Stimulated activated CD4-positive, alpha-beta T cell treated with anti-CD3 and anti-CD28 coated beads, TNF-alpha, amount 100 ng/mL, for 24 hours (primary cell): ENCODE measurements at places on chromosomes 7 and 10.

GRCh38 chr10:17781856-17782255 lies 27.3 kb upstream of the MRC1 start:
- no peak for DNase-seq

DNA sequence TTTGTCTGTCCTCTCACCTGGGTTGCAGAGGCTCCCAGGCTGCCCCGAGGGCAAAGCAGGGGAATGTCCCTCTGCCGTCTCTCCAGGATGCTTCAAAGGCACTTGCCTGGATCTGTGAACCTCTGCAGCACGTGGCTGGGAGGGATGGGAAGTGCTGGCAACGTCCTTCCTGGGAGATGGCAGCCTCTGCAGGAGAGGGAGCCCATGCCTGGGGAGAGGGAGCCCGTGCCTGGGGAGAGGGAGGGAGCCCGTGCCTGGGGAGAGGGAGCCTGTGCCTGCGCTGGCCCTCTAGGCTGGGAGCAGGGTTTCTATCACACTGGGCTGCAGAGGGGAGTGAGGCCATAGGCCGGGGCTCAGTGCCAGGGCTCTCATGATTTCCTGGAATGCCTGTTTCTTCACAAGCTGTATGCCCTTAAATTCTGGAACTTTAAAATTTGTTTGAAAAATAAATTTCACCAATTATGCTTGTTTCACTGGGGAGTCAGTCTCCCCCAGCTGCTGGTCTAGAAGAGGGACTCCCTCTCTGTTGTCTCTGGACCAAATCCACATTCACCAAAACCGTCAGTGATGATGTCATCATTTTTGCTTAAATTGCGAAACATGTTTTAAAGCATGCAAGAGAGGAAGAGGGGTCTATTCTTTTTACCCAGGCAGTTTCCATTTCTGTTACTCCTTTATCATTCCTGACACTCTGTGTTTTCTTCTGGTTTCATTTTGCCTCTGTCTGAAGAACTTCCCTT lies 135.7 kb downstream of the DNAJB6 start:
- no peak for DNase-seq

GRCh38 chr10:68153473-68154210 lies 44.4 kb downstream of the MYPN start:
- no peak for DNase-seq

GRCh38 chr7:1369916-1370657 lies 89.2 kb downstream of the MICALL2 start:
- no peak for DNase-seq

DNA sequence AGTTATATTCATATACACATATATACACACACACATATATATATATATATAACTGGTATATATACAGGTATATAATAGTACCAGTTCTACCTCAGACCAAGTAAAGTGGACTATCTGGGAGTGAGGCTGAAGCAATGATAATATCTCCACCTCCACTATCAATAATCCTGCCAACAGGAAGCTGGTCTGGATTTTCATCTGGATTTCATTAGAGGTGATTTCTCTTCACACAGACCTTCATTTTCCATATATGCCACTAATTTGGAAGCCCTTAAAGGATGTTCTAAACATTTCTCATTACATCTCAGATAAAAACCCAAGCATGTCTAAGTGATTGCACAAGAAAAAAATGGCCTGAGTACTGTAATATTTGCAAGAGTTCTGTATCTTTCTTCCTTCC lies 1.7 kb upstream of the SLC35B4 start:
- no peak for DNase-seq

GRCh38 chr7:26420422-26421019 lies 128.9 kb downstream of the SNX10 start:
- no peak for DNase-seq

GRCh38 chr7:18770154-18770811 lies 274.7 kb downstream of the HDAC9 start:
- no peak for DNase-seq

DNA sequence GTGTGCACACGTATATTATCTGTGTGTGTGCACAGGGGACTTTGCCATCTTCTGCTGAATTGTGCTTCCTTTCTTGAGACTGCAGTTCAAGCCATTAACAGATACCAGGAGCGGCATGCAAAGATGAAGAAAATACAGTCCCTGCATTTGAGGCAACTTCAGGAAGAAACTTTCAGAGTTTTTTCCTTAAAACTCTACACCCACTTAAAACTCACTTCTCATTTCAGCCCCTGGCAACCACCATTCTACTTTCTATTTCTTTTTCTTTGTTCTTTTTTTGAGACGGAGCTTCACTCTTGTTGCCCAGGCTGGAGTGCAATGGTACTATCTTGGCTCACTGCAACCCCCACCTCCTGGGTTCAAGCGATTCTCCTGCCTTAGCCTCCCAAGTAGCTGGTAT lies 448.9 kb upstream of the ZMIZ1 start:
- no peak for DNase-seq

DNA sequence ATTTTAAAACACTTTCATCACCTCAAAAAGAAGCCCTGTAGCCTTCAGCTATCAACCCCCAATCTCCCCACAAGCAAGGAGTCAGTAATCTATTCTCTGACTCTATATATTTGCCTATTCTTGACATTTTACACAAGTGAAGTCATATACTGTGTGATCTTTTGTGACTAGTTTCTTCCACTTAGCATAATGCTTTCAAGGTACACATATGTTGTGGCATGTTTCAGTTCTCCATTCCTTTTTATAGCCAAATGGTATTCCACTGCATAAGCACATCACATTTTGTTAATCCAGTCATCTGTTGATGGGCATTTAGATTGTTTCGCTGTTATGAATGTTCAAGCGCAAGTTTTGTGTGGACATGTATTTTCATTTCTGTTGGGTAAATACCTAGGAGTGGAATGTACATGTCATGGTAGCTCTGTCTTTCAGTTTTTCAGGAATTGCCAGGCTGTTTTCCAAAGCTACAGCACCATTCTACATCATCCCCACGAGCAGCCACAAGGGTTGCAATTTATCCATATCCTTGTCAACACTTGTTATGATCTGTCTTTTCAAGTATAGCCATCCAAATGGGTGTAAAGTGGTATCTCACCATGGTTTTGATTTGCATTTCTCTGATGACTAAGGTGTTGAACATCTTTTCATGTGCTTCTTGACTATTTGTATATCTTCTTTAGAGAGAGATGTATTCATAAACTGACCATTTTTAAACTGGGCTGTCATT lies 405.6 kb downstream of the KCNMA1 start:
- no peak for DNase-seq

DNA sequence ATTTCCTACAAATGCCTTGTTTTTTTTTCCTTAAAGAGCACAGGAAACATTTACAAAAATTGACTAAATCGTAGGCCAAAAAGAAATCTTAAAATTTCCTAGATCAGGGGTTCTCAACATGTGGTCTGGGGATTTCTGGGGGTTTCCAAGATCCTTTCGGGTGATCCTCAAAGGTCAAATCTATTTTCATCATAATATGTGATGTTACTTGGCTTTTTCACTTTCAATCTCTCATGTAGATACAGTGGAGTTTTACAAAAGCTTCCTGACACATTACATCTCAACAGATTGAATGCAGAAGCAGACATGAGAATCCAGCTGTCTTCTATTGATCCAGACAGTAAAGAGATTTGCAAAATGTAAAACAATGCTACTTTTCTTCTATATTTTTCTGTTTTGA lies 497.3 kb downstream of the INHBA start:
- DNase-seq, result no peak

DNA sequence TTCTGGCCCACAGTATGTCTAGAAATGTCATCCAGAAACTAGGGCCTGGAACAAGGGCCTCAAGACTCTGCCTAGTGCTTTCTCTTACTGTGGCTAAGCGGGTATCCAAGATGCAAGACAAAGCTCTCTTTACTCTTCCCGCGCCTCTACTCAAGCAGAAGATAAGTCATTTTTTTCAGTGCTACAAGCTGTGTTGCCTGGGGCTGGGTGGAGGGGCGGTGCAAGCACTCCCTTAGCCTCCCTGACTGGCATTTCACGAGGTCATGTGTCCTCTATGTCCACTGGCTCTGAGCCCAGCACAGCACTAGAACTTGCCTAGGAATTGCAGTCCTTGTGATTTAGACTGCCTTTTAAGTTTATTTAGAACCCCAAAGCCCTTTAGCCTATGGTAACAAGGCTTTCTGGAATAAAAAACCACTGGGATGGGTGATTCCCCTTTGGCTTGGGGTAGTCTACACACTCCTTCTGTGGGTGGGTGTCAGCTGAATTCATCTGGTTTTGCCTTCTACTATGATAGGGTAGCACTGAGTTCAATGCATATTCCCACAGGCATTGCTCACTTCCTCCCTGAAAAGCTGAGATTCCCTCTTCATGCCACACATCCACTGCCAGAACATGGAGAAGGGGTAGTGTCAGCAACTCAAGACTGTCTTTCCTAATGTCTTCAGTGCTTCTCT lies 371.8 kb upstream of the KCND2 start:
- DNase-seq, result no peak

DNA sequence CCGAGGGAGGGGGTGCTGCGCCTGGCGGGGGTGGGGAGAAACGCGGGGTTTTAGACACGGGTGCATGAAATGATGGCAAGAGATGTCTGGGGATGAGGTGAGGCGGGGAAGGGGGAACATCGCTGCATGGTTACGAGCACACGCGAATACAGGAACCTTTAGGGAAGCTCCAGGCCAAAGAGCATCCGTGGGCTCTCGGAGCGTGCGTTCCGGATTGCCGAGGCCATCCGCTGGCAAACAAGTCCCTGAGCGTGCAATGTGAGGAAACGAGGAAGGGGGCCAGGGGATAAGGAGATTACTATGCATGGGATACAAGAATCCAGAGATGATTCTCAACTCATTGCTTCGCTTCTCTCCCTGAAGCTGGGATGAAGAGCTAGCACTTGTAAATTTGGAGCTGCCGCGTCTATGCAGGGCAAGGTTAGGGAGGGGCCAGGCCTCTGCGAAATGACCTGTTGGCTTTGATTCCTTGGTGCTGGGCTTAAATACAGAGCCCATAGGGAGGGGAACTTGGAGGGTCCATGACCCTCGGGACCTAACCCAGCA lies 520 bp upstream of the WNT2 start:
- DNase-seq, result no peak

GRCh38 chr7:102978284-102978683 lies 65.5 kb downstream of the LRRC17 start:
- no peak for DNase-seq

GRCh38 chr7:121101083-121101482 lies 112.6 kb downstream of the CPED1 start:
- DNase-seq, result no peak

- DNase-seq, result no peak
These were observed 214.5 kb downstream of the TWIST1 start for GRCh38 chr7:18902892-18903291.

DNA sequence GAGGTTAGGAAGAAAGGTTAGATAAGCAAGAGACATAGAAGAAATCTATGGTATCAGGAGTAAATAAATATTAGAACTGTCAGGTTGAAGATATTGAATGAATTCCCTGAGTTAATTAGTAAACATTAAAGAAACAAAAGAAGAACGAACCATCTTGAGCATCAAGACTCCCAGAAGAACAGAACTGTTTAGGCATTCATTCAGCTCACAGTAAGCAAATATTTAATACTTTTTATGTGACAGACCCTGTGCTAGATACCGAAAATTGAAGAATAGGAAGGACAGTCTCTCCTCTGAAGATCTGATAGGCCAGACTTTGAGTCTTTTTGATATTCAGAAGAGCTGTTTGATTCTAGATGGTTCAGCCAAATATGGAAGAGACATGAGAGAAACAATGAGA lies 731.5 kb downstream of the XPNPEP1 start:
- DNase-seq, result no peak

- no peak for DNase-seq
These were observed 209.0 kb downstream of the DIP2C start for GRCh38 chr10:480498-480927.

DNA sequence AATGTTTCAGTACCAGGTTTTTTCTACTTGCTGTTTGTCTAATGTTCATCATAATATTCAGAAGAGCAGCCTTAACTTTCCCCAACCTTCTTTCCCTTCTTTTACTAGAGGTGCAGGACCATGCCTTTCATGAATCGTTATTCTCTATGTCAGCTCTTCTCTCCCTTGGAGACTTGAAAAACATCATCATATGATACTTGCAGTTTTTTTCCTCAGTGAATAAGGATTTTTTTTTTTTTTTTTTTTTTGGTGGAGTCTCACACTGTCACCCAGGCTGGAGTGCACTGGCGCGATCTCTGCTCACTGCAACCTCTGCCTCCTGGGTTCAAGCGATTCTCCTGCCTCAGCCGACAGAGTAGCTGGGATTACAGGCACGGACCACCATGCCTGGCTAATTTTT lies 30.1 kb downstream of the SMNDC1 start:
- DNase-seq, result no peak

DNA sequence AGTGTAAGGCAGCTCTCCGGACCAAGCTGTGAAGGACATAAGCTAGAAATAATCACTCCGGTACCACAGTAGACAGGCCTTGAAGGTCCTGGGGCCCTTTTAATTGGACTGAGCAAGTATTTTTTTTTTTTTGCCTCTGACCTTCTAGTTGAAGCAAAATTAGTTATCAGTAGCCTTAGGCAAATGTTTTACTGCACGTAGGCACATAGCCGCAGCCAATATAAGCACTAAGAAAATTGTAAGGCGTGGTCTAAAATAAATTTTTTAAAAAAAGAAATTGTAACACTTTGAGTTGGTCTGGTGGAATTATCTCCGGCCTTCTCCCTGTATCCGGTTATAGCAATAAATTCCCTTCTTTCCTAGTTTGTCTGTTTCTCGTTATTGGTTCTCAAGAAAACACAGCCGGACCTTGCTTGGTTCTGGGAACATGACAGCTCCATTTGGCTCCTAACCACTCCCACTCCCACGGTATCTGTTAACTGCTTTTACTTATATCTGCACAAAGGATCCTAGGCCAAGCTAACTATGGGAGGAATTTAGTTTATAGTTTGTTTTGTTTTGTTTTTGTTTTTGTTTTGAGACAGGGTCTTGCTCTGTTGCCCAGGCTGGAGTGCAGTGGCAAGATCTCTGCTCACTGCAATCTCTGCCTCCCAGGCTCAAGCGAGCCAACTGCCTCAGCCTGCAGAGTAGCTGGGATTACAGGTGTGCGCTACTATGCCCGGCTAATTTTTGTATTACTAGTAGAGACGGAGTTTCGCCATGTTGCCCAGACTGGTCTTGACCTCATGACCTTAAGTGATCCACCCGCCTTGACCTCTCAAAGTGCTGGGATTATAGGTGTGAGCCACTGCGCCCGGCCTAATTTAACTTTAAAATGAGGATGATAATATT lies 124.4 kb upstream of the KIF5B start:
- no peak for DNase-seq
